ENCODE measurements at places on chromosomes 7 and 10.

- DNase-seq, result no peak
Measured at GRCh38 chr7:144137501-144137900, 14.5 kb downstream of the OR2A14 start.

GRCh38 chr10:6473901-6474370 lies 106.1 kb downstream of the PRKCQ start:
- no peak for DNase-seq

- no peak for DNase-seq
Measured at GRCh38 chr10:91006752-91007346, 86.0 kb upstream of the ANKRD1 start.

DNA sequence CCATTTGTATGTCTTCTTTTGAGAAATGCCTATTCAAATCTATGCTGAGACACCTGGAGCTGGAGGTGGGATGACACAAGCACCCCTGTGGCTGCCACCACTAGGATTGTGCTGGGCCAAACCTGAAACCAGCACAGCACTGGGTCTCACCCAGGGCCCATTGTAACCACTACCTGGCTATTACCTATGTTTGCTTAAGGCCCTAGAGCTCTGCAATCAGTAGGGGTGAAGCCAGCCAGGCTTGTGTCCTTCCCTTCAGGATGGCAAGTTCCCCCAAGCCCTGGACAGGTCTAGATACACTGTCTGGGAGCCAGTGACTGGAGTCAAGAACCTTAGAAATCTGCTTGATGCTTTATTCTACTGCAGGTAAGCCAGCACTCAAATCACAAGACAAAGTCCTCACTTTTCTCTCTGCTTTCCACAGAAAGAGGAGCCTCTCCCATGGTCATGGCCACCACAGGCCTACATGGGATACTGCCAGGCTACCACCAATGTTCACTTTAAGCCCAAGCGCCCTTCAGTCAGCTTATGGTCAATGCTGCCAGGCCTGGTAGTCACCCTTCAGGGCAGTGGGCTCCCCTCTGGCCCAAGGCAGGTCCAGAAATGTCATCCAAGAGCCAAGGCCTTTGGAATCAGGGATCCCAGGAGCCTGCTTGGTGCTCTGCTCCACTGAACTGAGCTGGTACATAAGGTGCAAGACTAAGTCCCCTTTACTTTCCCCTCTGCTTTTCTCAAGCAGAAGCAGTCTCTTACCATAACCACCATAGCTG lies 105.3 kb downstream of the BMS1 start:
- DNase-seq, result no peak

- DNase-seq, result no peak
Measured at GRCh38 chr7:77877791-77878190, 79.2 kb downstream of the PHTF2 start.

- no peak for DNase-seq
Measured at GRCh38 chr10:117619707-117620405, 77.3 kb downstream of the EMX2 start.

DNA sequence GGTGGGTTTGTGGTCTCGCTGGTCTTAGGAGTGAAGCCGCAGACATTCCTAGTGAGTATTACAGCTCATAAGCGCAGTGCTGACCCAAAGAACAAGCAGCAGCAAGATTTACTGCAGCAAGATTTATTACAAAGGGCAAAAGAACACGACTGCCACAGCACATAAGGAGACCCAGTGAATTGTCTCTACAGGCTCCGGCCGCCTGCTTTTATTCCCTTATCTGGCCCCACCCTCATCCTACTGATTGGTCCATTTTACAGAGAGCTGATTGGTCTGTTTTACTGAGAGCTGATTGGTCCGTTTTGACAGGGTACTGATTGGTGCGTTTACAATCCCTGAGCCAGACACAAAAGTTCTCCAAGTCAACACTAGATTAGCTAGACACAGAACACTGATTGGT lies 82.1 kb downstream of the VIPR2 start:
- no peak for DNase-seq

- no peak for DNase-seq
Measured at GRCh38 chr10:15222511-15222910, 54.0 kb upstream of the NMT2 start.

DNA sequence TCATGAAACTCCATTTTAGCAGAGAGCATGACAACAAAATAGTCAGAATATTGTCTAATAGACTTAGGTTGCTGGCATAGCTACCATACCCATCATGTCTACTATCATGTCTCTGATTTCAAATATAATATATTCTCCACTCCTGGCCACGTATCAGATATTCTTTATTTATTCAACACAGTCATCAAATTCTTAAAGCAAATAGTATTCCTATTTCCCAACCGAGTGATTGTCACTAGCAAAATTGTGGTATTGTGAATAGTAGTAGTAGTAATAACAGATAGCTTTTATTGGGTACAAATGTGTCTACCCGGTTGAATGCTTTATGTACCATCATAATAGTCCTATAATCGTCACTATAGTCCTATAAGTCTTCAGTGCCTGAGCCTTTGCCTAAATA lies 918.6 kb downstream of the KCNMA1 start:
- no peak for DNase-seq

DNA sequence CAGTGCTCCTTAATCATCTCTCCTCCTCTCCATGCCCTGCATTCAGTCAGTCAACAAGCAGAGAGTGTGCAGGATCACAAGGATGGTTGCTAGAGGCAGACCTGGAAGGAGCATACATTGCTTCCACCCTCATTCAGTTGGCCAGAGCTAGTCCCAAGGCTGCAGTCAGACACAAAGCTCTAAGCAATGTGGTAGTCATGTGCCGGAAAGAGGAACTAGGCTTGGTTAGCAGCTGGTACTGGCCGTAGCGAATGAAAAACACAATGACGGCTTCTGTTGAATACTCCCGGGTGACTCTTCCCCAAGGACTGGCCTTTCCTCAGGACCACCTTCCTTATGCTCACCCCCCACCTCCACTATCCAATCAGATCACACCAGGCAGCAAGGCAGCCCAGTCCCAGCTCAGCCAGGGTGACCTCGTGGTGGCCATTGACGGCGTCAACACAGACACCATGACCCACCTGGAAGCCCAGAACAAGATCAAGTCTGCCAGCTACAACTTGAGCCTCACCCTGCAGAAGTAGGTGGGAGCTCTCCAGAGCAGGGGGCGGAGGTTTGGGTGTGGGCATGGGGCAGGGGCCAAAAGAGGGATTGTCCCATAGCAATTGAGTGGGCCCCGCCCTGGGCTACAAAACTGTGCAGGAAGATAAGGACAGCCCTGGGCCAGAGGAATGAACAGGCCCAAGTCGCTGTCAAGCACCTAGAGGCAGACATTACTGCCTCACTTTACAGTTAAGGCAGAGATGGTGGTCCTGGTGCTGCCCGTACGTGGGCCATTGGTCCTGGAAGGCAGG lies 10.9 kb downstream of the LDB3 start:
- DNase-seq, result no peak

- no peak for DNase-seq
Measured at GRCh38 chr7:68417659-68418058, 1180.6 kb upstream of the AUTS2 start.

DNA sequence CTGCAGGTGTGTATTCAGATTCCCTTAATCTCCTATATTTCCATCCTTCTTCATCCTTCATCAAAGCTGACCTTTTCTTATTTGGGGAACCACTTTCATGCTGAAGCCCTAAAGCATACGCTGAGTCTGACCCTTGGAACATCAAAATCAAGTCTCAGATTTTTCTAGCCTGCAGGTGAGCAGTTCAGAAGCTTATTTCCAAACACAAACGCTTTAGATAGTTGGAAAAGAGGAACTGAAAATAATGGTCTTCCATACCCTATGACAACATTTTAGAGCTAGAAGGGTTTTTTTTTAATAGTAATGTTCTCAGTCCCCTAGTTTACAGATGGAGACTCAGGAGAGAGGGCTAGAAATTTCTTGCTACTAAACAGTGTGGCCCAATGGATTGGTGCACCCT lies 1.6 kb upstream of the AGK start:
- no peak for DNase-seq

- DNase-seq, result no peak
Measured at GRCh38 chr10:119005362-119006043, 24.0 kb upstream of the NANOS1 start.

DNA sequence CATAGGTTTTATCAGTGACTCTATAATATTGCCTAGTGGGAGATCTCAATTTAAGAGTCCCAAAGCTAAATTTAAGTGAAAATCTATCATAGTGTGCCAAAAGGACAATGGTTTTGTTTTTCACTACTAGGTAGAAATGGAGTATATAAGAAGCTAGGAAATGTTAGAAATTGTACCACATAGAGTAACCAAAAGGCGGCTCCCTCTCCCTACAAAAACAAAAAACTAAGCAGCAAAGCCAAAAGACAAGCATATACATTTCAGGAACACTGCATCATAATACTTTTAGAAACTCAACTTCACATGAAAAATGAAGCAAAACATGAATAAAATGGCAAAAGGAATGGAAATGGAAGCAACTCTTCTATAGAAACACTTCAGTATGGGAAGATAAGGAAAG lies 271.6 kb downstream of the CACNA2D1 start:
- DNase-seq, result no peak

DNA sequence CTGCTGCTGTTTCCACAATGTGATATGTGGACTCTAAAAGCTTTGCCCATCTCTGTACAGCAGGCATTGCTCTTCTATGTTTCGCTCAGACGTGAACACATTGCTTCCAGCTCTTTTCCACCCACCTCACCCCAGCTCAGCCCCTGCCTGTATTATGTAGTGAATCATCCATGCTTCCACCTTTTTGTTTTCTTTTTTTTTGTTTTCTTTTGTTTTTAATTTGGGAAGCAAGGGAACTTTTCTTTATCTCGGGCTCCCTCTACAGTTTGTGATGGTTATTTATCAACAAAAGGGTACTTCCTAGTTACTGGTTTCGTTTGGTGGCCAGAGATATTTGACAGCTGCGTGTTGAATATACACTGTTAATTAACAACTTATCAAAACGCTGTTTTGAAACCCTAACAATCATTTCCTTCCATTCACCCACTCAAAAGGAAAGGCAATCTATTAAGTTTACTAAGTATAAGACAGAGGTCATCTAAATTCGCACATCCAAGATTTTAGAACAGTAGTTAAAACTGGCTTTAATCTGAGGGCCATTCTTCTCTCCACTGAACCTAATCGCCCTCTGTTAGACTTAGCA lies 127.9 kb upstream of the STK17A start:
- DNase-seq, result no peak

Data from stimulated activated CD4-positive, alpha-beta T cell treated with anti-CD3 and anti-CD28 coated beads, Interleukin-4, amount 100 ng/mL, for 4 hours (primary cell).